Glutamatergic neuron (in vitro differentiated cells): ENCODE measurements at places on chromosomes 12 and 14.

DNA sequence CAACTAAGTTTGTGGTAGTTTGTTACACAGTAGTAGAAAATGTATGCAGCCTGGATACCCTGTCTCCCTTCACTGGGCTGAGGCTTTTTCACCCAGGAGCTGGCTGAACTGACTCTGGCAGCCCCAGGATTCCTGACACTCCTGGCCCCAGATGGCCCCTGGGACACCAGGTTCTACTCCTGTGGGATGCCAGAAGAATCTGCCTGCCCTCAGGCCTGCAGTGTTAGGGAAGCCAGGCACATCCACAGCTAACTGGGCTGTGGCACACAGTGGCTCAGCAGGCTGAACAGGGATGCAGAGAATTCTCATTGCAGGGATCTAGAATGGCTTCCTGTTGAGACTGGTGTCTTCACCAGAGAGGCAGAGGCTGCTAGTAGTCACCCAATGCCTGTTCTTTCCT is 8.5 kb downstream of the IFI27 start:
- DNase-seq: no peak

DNA sequence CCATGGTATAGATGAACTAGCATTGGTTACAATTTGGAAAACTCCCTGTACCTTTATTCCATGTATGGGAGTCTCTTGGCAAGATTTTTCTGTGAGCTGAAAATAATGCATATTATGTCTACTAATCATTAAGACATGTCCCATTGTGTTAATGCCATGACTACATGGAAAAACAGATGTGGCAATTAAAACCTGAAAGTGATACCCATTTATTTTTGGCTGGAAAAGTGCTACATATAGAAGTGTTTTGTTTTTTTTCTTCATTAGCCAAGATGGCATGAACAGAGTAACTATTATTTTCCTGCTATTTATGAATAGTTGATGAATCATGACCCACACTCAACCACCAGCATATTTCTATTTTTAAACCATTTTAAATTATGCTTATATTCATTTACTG is 58.2 kb downstream of the ALG10B start:
- no peak for DNase-seq

DNA sequence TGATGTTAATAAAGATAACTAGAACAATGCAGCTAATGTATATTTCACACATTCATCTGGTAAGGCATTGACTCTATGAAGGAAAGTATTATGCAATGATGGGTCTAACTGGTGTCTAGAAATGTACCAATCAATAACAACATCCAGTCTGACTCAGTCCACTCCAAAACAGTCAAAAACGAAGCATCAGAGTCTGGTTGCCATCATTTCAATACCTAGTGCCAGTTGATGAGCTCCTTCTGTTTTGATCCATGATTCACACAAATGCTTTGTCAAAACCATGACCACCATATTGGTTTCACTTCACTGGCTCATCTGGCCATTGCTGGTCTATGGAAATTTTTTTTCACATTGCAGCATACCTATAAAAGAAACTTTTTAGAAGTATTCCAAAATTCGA is 747.2 kb upstream of the TMEM132C start:
- no peak for DNase-seq

DNA sequence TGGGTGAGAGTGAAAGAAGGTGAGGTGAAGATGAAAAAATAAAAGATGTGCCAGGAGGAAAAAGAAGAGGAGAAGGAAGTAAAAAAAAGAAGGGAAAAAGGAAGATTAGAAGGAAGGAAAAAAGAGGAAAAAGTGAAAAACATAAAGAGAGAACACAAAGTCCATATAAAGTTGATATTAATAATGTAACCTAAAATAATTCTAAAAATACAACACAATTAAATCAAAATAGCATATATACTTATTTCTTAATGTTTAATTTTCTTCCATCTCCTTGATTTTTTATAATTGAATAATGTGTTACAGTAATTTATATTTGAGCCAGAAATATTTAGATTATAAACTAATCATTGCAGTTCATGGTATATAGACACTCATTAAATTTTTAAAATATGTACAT is 124.4 kb upstream of the NOVA1 start:
- no peak for DNase-seq

GRCh38 chr12:116490471-116490870 is 68.7 kb upstream of the MAP1LC3B2 start:
- DNase-seq: no peak

DNA sequence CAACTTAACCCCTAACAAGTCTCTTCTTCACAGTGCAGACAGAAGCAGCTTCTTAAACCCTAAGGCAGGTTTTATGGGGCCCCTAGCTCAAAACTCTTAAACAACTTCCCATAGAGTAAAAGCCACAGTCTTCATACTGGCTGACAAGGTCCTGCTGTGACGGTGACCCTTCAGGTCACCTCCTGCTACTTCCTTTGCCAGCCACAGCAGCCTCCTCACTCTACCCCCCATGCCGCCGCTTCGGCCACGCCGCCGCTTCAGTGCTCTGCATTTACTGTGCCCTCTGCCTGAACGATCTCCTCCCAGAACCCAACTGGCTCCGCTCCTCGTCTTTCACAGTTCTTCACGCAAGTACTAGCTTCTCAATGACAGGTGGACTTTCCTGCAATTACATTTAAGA is 45.5 kb downstream of the ACADS start:
- DNase-seq: no peak

- DNase-seq: peak; percentile 76
Observed at GRCh38 chr12:49366096-49366651, 1.1 kb upstream of the SPATS2 start.

GRCh38 chr12:3698218-3698974 is 54.5 kb downstream of the CRACR2A start:
- DNase-seq: no peak

- no peak for DNase-seq
Observed at GRCh38 chr12:57779736-57780135, 2.9 kb upstream of the TSFM start.

DNA sequence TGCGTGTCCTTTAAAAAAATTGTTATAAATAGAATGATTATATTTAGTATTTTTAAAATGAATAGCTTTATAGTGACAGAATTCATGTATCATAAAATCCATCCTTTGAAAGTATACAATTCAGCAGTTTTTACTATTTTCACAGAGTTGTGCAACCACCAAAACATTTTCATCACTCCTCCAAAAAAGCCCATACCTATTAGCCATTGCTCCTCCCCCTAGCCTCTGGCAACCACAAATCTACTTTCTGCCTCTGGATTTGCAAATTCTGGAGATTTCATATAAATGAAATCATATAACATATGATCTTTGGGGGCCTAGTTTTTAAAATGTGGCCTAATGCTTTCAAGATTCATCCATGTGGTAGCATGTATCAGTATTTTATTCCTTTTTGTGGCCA is 117.9 kb upstream of the MED13L start:
- no peak for DNase-seq

- peak; percentile 52 for DNase-seq
Observed at GRCh38 chr12:47837190-47838171, 17.8 kb upstream of the HDAC7 start.

- DNase-seq: no peak
Observed at GRCh38 chr14:24122898-24123297, 7.6 kb upstream of the FITM1 start.

DNA sequence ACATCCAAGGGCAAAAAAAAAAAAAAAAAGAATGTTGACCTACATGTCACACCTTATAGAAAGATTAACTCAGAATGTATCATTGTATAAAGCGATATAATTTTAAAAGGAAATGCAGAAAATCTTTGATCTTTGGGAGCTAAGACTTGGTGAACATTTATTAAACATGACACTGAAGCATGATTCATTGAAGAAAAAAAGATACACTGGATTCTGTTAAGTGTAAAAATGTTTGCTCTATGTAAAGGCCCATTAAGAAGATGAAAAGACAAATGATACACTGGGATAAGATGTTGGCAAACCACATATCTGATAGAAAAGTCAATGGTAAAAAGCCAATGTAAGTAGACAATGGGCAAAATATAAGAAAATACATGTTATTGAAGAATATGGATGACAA is 1131.0 kb downstream of the AACS start:
- no peak for DNase-seq

GRCh38 chr14:31371646-31372045 is 48.7 kb downstream of the HEATR5A start:
- no peak for DNase-seq

DNA sequence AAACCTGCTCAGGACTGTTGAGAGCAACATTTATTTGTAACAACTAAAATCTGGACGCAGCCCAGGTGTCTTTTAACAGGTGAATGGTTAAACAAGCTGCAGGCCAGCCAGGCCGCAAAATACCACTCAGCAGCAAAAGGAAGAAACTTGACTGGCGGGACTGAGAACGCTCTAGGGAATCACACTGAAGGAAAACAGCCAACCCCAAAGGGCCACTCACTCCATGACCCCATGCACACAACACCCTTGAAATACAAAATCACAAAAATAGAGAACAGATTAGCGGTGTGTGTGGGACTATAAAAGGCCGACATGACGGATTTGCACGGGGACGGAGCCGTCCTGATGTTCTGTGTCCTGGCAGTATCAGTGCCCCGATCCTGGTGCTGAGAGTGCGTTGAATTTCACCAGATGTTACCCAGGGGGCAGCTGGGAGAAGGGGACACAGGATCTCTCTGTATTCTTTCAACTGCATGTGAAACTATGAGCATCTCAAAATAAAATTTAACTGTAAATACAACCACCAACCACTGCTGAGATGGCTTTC is 23.0 kb downstream of the VPS37B start:
- peak; percentile 4 for DNase-seq

DNA sequence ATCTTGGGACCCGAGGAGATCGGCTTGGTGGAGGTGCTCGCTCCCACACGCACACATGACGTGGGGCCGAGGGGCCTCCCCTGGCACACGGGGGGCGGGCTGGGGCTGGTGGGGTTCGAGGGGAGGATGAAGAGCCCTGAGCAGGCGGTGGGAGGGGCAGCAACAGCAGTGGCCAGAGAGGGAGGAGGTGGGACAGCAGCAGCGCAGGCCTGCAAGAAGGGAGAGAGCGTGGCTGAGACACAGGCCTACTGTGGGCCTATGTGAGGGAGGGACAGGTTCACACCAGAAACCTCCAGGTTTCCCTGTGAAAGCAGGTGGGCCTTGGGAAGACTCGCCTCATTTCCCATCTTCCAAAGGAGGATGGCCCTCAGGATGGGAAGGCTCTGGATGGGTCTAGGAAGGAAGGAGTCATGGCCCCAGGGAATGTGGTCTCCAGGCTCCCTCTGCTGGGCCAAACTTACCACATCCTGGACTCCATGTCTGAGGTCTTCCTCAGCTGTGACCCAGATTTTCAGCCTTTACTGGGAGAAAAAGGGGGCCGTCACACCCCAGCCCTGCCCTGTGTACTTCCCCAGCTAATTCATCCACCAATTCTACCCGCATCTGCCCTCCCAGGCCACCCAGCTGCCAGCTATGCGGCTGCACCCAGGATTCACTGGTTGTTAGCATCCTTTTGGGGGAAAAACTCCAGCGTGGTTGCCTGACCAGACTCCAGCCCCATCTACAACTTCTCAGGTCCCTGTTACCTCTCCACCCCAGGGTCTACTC is 2.8 kb downstream of the PIANP start:
- DNase-seq: peak; percentile 41

DNA sequence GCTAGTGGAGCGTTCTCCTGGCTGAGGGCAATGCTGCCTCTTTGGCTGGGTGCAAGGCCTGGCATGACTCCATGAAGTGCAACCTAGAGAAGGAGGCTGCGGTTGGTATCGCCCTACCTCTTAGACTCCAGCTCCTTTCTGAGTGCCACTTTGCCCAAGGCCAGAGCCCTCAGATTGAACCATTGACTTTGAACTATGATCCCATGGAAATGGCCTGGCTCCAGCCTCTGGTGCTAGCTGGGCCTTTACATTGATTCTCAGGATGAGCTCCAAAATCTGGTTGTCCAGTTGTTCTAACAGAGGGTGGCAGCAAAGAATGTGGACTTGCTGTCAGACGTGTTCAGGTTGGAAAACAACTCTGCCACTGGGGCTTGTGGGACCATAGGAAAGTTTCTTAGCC is 16.1 kb upstream of the SMOC1 start:
- DNase-seq: no peak

DNA sequence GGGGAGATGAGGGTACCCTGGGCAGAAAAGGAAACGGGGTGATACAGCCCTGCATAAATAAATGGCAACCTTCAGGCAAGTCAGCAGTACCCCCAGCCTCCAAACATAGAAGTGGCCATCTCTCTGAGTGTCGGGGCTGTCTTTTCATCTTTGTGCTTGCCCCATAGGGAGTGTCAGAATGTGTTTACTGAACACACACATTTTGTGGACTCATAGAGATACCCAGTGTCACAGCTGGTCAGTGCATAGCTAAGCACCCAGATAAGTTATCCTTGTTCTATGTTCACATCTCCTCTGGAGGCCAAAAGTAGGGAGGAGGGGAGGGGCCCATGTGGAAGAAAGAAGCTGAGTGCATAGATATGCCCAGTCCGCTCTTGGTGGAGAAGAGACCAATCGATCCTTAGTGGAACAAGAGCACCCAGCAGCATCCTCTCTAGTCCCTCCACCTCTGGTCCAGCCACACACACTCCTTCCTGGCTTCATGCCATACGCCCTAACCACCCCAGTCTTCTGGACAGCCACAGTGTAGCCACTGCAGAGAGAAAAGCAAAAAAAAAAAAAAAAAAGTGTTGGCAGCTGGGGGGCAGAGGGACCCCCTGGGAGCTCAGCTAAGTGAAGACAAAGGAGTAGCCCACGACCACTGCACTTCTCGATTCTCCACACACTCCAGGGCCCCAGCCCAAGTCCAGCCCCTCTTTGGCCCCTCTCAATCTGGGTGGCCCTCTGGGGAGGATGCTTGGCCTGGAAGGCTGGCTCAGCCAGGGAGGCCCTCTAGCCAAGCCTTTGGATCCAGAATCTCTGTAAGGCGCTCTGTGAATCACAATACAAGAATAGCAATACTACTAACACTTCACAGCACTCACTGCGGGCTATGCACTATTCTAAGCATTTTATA is 2.6 kb downstream of the ITGA7 start:
- no peak for DNase-seq
